ENCODE measurements at places on chromosomes 4 and X. TPM values are rescaled to one million over a fixed set of nuclear protein-coding genes. Genes with fewer than 3 reads are reported as not detected.

- DNase-seq, result no peak
Measured at GRCh38 chr4:8756816-8757215, 114.8 kb downstream of the HMX1 start.

- no peak for DNase-seq
Measured at GRCh38 chr4:24796620-24797019, 1.2 kb downstream of the SOD3 start.

DNA sequence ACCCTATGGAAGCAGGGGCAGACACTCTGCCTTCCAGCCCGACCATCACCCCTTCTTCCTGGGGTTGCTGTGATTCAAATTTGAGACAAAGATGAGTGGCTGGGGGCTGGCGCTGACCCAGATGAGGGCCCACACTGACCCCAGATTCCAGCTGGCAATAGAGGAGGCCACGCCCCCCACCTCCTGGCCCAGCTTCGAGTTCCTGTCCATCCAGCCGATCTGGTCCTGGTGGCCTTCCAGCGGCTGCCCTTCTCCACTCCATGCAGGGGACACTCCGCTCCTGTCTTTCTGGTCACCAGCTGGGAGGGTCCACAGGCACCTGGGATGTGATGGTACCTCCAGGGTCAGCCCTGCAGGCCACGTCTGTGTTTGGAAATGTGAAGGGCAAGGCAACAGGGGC is 98.5 kb upstream of the PSAPL1 start:
- no peak for DNase-seq

DNA sequence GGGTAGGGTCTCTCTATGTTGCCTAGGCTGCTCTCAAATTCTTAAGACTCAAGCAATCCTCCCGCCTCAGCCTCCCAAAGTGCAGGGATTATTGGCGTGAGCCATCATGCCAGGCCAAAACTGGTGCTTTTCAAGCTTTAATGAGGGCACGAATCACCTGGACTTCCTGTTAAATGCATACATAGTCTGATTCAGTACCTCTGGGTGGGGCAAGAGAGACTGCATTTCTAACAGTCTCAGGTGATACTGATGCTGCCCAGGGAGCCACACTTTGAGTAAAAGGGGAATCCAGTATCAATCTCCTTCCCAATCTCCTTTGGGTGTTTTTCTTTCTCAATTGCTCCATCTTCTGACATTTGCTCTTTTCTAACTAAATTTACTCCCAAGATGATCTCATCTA is 96.5 kb downstream of the SH3RF1 start:
- no peak for DNase-seq

DNA sequence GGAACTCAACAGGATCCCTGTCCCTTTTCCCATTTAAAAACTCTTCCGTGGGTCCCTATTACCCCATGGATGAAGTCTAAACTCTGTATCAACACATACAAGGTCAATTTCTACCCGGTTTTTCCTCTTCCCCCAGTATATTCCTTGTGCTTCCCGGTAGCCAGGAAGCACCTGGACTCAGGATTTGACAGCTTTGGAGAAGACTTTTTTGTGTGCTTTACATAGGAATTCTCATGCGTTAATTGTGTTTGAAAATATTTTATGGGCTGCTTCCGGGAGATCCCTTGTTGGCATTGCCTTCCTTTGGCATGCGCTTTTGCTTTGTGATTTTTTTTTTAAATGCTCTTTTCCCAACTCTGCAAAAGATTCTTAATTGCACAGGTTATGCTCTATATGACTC is 7.2 kb downstream of the SMS start:
- DNase-seq, result no peak

DNA sequence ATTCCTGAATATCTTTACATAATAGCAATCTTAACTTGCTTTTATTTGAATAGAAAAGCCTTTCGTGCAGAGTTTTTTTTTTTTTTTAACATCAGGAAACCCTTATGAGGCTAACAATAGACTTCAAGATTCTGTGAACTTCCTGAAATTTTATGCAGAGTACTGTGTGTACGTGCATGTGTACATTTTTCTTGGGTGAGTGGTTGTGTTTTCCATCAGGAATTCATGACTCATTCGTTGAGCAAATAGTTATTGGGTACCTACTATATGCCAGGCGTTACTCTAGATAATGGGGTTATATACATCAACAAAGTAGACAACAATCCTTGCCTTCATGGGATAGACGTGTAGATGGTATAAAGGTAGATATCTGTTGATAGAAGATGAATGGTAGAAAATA is 59.1 kb downstream of the MRPL1 start:
- no peak for DNase-seq

GRCh38 chrX:20019672-20020365 is 29.0 kb upstream of the BCLAF3 start:
- DNase-seq, result no peak

GRCh38 chr4:110412354-110413065 is 63.4 kb upstream of the ENPEP start:
- no peak for DNase-seq

DNA sequence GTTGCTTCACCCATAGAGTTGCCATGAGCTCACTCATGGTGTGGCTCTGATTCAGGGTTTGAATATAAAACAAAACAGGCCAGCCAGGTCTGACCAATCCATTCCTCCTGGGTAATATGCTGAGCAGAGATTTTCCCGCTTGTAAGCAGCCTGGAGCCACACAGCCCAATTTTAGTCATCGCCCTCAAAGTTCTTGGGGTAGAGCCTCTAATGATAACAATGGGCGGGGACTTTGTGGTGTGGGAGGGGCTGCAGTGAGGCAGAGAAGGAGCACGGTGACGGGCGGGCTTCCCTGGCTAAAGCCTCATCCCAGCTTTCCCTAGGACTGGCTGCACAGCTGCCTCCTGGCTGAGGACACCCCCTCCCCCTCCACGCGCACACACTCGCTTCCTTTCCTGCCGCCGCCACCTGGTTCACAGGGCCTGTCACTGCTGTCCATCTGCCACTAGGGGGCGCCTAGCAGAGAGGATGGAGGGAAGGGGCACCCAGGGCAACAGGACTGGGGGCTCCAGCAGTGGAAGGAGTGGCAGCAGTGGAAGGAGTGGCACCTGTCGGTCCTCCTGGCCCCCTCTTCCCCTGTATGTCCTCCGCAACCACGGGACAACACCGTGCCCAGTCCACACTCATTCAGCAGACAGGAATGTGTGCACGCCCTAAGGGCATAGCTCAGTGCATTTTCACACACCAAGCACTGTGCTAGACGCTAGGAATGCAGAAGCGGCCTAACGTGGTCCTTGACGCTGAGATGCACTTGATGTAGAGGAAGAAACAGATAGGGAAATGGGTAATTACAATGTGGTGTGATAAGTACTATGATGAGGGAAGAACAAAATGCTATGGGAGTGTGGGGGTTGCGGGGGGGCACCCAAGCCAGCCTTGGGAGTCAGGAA is 26.8 kb downstream of the PRPS1 start:
- peak; percentile 73 for DNase-seq

DNA sequence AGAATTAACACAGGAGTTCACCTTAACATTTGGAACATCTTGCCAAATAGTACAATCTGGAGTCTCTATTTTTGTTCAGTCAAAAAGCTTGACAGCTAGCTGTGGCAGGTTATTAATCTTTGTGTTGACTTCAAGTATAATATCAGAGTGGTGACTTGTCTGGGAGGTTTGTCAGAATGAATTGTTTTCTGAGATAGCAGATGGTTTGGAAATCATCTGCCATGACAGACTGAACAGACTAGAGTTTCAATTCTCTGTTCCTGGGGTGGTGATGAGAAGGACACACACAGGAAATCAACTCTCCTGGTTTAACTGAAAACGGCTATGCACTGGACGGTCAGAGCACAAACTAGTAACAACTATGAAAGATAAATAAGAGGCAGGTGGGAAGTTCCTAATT is 203.3 kb upstream of the EMCN start:
- DNase-seq, result no peak

DNA sequence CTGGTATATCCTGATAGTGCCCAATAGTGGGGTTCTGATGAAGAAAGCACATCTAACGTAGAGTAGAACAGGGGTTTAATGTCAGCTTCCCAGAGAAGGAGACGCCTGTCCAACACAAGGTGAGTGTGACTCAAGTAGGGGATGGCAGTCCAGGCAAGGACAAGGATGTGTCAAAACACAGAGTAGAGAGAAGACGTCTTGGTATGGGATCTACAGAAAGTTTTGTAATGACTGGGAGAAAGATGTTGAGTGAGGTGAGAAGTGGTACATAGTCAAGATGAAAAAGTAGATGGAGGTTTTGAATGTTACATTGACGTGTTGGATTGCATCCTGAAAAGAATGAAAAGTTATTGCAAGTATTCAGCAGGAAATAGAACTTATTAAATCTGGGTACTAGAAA is 124.4 kb downstream of the TMA16 start:
- no peak for DNase-seq

DNA sequence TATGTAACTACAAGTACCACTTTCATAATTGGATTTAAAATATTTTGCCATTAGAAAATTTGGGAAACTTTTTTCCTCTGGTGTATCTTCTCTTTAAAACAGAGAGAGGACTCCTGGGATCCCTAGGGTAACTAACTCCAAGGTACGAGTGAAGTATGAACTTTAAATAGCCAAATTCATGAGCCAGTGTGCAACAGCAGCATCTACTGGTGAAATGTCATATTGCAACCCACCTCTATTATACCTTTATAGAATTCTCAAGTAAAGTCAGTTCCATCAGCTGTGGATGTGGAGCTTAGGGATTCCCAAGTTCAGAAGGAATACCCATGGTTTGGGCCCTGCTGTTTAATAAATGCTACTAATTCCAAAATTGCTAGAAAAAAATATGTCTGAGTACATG is 282.7 kb upstream of the TAPT1 start:
- no peak for DNase-seq

GRCh38 chr4:21900211-21900610 is 48.4 kb downstream of the KCNIP4 start:
- DNase-seq, result no peak

Gene JADE3
- 2.4 TPM for total RNA-seq

Gene ZGRF1
- 52.5 TPM for total RNA-seq

Gene POLN
- total RNA-seq, result 4.6 TPM

Gene TMPRSS11F
- total RNA-seq, result not detected

Gene NAT8L
- total RNA-seq, result 0.51 TPM

Gene GNRHR
- total RNA-seq, result not detected

Gene PSMD10
- 36.1 TPM for total RNA-seq

Gene RASGEF1B
- 8.6 TPM for total RNA-seq

Gene POLA1
- 29.9 TPM for total RNA-seq
